Stimulated activated CD4-positive, alpha-beta T cell treated with anti-CD3 and anti-CD28 coated beads, TNF-alpha, amount 100 ng/mL, for 1 hour (primary cell): ENCODE measurements at places on chromosomes 2 and 18.

GRCh38 chr2:105813405-105813804 is 68.7 kb downstream of the NCK2 start:
- DNase-seq, result no peak

DNA sequence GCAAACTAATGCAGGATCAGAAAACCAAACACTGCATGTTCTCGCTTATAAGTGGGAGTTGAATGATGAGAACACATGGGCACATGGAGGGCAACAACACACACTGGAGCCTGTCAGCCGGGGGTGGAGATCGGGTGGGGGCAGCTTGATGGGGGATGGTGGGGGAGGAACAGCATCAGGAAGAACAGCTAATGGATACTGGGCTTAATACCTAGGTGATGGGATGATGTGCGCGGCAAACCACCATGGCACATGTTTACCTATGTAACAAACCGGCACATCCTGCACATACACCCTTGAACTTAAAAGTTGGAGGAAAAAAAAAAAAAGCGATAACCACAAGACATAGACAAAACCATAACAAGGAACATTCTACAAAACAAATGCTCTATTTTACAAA is 10.4 kb downstream of the CHMP3 start:
- no peak for DNase-seq

GRCh38 chr2:148026573-148026972 is 5.7 kb downstream of the MBD5 start:
- no peak for DNase-seq

DNA sequence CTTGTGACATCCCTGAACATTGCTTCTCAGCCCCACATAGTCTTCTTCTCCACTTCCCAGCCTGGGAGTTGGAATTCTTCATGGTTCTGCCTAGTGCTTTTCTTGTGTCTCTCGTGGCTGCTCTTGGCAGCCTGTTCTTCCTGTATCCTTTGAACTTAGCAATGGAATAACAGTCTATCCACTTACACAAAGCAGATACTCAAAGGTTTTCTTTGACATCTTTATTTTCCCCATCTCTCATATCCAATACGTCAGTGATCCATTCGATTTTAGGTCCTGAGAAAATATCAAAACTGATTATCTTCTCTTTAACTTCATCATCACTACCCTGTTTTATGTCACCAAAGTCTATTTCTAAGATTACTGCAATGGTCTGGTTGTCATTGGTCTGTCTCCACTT is 1091.2 kb upstream of the PIK3C3 start:
- no peak for DNase-seq

DNA sequence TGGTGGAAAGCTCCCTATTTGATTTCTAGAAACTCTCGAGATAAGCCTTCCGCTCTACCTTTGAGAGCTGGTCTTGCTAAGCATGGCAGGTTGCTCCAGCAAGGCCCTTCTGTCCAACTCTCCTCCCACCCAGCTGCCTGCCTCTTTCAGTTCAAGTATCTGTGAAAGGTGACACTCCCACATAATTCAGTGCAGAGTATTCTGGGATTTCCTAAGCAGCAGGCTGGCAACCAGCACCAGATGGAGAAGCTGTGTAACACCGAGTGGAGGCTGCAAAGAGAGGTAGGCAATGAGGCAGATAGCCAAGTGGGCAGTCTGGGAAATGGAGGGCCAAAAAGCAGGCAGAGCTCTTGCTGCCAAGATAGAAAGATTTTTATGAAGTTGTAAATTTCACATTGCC is 88.4 kb upstream of the CAVIN2 start:
- DNase-seq, result no peak

- DNase-seq, result no peak
These were observed 80.8 kb downstream of the DNER start for GRCh38 chr2:229633556-229633955.

- no peak for DNase-seq
These were observed 36.0 kb downstream of the PCBP1 start for GRCh38 chr2:70123051-70123828.

GRCh38 chr18:48084041-48084757 is 153.7 kb upstream of the SMAD2 start:
- no peak for DNase-seq

- no peak for DNase-seq
These were observed 151.1 kb downstream of the FHOD3 start for GRCh38 chr18:36448384-36449290.

- DNase-seq, result no peak
These were observed 13.8 kb downstream of the GRHL1 start for GRCh38 chr2:9965119-9965822.
